ENCODE measurements at places on chromosomes 6 and 20.

- DNase-seq: no peak
Measured at GRCh38 chr6:40948570-40948969, 90.5 kb downstream of the UNC5CL start.

- DNase-seq: no peak
Measured at GRCh38 chr20:38962928-38963401, 821 bp downstream of the DHX35 start.

DNA sequence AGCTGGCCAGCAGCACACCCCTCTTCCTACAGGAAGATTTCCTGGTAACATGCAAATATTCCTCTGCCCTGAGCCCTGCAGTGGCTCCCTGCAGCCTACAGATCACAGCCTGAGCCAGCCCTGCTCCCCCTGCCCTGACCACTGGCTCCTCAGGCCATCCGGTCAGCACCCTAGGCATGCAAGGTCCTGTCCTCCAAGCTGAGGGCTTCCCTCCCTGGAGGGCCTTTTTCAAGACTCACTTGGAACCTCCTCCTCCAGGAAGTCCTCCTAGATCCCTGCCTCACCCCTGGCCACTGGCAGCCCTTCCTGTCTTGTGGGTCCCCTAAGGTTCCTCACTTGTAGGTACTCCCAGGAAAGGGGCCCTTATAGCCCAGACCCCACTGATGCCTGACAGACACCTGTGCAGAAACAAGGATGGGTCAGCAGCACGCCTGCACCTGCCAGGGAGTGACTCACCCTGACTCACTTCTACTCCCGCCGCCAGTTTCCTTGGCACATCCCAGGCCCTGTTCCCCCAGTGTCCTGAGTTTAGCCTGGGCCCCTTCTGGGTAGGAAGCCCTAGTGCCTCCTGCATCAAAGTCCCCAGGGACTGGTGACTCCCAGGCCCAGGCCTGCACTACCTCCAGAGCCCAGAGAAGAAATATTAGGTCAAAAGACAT is 3.2 kb downstream of the SLC4A11 start:
- DNase-seq: no peak

DNA sequence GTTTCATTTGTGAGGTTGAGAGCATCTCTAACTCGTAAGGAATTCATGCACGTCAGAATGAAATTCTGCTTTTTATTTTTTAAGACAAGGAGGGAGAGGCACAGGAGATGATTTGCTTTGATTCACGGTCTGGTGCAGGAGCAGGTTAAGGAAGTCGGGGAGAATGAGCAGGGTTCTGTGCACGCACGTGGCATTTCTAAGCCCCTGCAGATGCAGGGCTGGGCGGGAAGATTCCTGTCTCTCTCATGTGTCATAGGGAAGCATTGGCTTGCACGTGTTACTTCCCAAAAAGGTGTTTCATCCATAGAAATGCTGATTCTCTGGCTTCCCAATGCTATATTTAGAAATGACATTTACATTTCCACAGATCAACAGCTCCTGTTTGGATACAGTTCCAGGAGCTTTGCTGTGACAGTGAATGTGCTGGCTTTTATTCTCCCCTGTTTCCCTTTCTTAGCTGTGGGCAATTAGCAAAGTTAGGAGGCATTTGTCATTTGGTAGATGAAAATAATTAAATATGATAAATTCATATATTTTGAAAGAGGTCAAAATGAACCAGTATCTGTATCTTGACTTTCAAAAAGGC is 119.7 kb upstream of the ZFP64 start:
- no peak for DNase-seq

DNA sequence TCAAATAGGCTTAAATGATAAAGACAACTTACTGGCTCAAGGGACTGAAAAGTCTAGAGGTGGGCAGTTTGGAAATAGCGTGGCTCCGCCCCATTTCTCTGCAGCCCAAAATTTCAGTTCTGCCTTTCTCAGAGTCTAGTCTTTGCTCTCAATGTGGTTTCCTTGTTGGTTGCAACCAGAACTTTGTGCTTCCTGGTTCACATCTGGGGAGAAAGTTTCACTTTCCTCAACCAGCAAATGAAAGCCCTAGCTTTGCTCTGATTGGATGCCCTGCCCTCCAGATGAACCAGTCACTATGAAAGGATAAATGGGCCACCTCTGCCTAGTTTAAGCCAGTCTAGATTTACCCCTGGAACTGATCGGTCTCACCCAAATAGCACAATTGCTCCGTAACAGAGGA is 14.9 kb downstream of the SYCP2L start:
- DNase-seq: no peak

GRCh38 chr20:49478754-49479689 is 3.4 kb downstream of the KCNB1 start:
- DNase-seq: no peak

DNA sequence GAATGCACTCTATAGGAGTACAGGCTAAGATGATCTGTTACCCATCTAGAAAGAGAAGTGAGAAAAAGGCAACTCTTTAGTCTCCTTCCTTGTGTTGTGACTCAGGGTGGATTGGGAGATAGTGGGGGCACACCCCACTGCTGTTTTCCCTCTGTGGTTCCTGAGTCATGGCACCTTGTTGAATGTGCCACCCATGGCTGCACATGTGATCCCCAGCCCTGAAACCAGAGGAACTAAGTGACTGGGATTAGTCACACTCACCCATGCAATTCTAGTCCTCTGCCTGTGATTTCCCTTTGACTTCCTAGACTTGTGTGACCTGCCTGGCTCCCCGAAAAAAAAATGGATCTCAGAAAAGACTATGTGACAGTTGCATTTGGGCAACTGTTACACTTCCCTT is 48.6 kb upstream of the HTR1B start:
- DNase-seq: no peak

DNA sequence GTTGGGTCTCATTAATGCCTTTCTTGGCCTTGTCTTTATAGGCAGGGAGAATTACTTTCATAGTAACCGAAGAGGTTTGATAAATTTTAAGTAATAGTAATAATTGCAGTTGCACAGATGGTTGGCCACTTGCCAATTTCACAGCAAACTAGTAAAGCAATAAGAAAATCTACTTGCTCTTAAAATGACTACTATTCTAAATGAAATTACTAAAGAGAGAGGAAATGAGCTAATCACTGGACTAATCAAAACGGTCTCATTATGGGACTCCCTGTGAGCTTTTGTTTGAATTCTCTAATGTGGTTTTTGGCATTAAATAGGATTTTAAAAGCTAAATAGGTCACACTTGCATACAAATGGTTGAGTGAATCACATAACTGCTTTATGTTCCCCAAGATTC is 227.4 kb upstream of the PLN start:
- no peak for DNase-seq

DNA sequence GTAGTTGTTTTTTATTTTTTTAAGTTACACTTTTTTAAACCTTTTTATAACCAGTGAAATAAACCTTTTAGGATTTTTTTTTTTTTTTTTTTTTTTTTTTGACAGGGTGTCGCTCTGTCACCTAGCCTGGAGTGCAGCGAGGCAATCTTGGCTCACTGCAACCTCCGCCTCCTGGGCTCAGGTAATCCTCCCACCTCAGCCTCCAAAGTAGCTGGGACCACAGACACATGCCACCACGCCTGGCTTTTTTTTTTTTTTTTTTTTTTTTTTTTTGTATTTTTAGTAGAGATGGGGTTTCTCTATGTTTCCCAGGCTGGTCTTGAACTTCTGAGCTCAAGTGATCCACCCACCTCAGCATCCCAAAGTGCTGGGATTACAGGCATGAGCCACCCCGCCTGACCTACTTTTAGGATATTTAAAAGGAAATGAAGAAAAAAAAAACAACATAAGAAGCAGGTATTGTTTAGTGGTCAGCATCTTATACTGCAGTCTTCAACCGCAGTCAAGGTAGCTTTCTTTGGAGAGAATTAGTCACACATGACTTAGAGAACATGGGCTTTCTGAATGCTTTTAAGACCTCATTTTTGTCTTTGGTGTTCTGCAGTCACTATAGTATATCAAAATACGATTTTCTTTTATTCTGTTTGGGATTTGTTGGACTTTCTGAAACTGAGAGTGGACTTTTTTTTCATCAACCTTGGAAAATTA is 1.6 kb downstream of the POLR1H start:
- DNase-seq: no peak

DNA sequence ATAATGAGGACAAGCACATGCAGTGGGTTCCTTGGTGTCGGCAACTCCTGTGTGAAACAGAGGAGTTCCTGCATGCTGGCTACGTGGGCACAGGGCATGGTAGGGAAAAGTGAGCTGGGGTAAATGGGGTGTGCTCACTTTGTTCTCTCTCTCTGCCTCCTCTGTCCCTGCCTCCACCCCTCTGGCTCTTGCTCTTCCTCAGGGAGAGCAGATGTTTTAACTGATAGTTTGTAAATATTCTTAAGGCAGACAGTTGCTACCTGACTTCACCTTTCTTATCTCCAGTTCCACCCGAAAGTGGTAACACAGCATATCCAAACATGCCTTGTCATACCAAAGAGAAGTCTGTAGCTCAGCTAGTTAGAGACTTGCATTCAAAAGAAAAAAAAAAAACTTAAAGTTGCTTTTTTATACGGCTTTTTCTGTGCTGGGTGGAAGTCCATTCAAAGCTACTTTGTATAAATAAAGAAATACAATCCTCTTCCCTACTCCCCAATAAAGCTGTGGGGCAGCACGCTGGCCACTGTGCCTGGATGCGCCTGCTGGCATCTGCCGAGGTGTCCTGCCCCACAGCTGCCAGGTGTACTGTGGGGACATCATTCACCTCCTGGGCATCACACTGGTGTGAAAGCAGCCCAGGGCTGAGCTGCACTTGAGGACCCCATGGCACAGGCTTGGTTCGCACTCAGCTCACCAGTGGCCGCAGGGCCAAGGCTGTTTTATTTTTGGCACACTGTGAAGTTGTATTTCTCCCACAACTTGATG is 93.6 kb downstream of the FOXC1 start:
- no peak for DNase-seq

DNA sequence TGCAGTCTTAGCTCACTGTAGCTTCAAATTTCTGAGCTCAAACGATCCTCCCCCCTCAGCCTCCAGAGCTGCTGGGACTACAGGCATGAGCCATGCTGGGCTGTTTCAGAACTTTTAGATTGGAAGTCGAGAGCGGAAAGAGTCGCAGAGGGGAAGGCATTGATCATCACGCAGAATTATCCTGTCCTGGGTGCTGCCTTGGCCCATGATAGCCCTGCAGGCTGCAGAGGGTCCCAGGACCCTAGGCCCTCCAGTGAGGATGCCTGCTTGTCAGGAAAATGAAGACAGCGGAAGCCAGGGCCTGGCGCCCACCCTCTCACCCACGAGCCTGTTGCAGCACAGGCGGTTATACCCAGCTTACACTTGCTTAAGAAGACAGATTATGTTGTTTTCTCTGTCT is 9.1 kb downstream of the TMEM181 start:
- no peak for DNase-seq

DNA sequence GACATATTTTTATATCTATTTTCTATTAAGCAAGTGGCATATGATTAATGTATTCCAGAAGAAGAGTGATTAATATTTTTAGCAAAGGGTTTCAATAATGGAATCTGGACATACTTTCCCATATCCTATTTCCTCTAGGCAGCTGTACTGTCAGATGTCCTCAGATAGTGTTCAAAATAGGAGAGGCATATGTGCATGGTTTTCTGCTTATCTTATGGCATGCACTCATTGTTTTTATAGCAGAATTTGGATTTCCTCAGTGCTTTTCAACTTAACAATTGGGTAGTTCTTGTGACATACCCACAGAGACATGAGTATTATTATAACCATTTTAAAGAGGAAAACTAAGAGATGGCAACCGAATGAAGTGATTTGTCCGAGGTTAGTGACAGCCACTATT is 12.6 kb upstream of the SLC17A5 start:
- no peak for DNase-seq

- no peak for DNase-seq
Measured at GRCh38 chr6:17716221-17716620, 9.5 kb upstream of the NUP153 start.

DNA sequence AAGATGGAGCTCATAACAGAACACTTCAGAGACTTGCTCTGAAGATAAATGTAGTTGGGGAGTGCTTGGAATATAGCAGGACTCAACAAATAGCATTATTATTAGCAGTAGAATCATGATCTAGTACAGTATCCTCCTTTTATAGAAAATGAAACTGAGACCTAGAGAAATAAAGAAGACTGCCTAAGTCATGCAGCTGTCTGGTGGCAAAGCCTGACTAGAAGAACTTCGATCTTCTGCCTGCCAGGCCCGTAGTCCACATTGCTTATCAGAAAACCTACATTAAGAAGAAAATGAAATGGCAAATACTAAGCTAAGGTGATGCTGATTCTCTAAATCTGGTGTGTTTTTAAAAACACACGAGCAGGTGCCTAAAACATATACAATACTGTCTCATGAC is 46.4 kb upstream of the DST start:
- DNase-seq: no peak

- DNase-seq: no peak
Measured at GRCh38 chr6:55601120-55601519, 22.1 kb upstream of the HMGCLL1 start.

DNA sequence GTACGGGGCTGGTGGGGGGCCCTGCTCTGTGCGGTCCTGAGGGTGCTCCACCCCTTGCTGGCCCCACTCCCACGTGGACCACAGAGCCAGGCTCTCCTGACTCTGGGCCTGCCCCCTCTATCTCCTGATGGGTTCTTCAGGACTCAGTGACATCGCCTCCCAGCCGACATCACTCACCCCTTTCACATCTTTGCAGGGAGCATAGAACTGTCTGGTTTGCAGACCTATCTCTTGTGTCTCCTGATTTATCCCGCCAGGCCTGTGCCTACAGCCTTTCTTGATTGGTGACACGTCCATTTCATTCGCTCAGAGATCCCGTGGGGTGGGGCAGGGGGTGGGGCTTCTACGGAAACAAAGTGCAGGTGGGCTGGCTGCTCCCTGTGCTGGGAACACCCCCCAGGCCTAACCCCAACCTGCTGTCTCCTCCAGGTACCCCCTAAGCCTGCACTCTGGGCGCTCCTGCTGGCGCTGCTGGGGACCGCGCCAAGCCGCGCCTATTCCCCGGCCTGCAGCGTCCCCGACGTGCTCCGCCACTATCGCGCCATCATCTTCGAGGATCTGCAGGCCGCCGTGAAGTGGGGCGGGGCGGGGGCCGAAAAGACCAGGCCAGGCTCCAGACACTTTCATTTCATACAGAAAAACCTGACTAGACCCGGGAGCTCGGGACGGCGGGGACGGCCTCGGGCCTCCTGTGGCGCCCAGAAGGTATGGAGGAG is 1.7 kb downstream of the C20orf204 start:
- DNase-seq: no peak

DNA sequence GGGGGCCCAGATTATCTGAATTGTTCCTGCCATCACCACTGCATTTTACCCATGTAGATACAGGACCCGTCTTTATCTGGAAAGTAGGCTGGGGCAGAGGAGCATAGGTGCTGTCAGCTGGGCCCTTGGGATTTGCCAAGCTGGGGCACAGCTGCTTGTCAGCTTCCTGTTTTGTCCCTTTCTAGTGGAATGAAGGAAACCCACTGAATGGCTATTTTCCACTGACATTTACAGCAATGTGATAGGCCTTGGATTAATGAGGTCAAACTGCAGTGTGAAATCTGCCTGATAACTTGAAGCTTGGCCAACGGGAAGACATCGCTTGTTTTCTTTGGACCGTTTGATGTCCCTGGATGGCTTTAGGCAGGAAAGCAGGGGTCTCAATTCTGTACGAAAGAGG is 6.7 kb downstream of the PPP1R16B start:
- DNase-seq: no peak
